ENCODE measurements at places on chromosomes 5 and 9.

DNA sequence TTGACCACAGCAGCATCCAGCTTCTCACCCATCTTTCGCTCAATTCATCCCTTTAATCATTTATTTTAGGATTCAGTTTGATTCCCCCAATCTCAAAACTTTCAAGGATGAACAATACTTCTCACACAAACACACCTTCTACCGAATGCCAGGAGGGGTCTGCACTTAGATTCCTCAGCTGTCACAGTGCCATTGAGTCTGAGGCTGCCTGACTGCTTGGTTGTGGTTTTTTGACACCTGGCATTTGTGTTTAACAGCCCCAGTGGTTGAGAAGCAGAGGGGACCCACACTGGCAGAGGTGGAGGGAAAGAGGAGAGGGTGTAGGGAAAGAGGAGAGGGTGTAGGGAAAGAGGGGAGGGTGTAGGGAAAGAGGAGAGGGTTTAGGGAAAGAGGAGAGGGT is 54.9 kb downstream of the PALM2AKAP2 start:
- no peak for DNase-seq

DNA sequence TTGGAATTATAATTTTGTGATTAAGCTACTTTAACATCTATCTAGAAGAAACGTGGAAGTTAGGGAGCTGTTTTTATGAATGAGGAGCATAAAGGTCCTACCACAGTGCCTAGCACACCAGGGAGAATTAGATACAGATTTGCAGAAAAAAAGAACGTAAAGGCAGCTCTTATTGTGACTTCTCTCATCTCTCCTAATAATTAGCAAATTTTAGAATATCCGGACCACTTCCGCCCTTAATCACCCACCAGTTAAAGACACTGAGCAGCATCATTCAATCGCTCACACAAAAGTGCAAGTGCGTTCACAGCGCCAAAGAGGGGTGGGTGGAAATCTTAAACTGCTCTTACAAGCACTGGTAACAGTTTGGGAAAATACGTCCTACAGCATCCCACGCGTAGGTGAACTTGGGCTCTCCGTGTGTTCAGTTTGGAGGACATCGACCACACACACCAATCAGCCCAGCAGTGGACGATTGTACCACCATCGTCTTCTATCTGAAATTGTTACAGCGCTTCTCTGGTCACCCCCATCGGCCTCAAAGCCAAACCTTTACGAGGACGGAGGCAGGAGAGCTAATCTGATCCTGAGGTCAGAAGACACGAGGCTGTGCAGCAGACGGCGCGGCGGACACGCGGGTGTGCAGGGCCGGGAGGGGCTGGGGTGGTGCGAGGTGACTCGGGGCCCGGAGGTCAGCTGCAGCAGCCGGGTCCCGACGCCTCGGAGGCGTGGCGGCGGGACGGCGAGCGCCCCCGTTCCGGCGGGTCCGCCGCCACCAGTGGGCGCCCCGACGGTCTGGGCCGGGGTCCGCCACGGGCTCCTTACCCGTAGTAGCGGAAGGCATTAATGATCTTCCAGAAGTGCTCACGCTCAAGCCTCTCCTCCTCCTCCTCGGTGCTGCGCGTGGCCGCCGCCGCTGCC is 646 bp downstream of the CARNMT1 start:
- DNase-seq, result peak; percentile 30

GRCh38 chr9:119184265-119184936 is 184.8 kb downstream of the BRINP1 start:
- DNase-seq, result no peak

- no peak for DNase-seq
Measured at GRCh38 chr9:116763770-116764169, 76.7 kb downstream of the TRIM32 start.

DNA sequence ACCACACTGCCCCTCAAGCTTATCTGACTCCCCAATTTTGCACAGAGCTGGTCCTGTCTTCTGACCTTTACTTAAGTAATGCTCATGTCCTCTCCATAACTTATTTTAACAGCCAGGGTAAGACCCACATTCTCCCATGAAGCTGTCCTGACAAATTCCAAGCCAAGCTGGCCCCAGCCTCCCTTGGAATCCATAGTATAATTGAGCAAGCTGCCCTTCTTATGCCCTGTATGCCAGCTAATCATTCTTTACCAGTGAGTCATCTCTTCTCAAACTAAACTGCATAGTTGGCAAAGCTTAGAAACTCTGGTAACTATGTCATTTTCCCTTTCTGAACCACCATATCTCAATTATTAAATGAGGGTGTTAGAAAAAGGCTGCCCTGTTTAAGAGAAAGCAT is 92.4 kb downstream of the NFIB start:
- DNase-seq, result peak; percentile 65

DNA sequence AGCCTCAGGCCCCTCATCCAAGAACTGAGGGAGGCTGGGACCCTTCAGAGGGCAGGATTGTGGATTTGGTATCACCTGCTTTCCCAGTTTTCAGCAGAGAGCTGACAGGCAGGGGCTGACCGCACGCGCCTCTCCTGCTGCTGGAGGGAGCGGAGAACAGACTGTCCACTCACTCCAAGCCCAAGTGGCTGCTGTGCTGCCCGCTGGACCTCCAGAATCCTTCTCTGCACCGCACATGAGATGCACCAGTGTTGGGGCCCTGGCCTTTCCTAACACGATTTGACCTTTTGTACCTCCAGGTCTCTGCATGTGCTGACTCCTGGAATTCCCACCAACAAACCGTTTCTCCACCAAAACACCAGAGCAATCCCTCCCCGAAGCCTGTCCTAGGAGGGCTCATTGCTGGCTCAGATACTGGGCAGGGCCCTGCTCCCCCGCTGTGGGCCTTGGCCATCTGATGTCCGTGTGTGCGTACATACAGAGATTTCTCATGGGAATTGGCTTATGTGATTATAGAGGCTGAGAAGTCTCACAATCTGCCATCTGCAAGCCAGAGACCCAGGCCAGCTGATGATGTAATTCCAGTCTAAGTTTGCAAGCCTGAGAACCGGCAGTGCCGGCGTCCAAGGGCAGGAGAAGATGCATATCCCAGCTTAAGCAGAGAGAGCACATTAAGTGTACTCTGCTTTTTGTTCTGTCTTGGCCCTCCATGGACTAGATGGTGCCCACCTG is 141.7 kb downstream of the GADD45G start:
- DNase-seq, result no peak

GRCh38 chr9:135840539-135840938 is 66.8 kb downstream of the CAMSAP1 start:
- no peak for DNase-seq

- DNase-seq, result peak; percentile 71
Measured at GRCh38 chr5:142012792-142013388, at the start of gene GNPDA1. Gene GNPDA1 (minus strand): TSS chr5:142013027. CDS start chr5:142012035, 992 bp downstream.

DNA sequence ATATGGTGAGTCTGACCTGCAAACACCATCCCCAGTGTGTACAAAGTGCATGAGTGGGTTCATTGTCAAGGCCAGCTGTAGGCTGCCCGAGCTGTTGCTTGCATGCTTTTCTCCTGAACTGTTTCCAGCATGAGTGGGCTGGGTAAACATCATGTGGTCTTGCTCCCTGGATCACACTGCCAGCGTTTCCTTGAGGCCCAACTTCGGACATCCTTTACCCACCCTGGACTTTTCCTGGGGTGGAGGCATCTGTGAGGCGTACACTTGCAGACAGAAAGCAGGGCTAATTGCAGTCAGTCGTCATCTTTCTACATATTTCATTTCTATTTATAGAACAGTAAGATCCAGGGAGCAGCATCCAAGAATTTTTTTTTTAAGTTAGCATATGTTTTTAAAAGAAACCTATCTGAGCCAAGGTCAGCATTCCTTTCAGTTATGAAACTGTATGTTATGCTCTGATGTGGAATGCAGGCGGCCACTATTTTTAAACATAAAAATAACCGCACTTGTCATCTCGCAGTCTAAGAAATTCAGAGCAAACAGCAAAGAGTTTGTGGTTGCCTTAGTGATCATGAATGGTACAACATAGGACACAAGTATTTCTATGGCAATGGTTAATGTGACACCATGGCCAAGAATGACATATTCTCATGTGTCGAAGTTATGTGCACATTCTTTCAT is 106.5 kb upstream of the DMRT1 start:
- no peak for DNase-seq

DNA sequence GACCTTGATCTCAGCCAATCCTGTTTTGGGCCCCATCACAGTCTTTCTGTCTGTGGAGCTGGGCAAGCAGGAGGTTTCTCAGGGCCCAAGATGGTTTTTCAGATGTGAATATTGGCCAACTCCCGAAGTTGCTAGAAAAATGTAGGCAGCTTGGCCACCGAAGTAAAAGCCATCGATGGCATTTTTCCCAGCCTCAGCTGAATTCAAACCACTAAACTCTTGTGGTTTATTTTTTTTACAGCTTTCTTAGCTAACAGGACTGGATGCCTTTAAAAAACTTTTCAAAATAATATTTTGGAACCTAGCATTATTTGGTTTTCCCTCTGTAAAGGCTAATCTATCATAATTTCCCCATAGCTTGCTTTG is 102.5 kb upstream of the ERCC6L2 start:
- no peak for DNase-seq

DNA sequence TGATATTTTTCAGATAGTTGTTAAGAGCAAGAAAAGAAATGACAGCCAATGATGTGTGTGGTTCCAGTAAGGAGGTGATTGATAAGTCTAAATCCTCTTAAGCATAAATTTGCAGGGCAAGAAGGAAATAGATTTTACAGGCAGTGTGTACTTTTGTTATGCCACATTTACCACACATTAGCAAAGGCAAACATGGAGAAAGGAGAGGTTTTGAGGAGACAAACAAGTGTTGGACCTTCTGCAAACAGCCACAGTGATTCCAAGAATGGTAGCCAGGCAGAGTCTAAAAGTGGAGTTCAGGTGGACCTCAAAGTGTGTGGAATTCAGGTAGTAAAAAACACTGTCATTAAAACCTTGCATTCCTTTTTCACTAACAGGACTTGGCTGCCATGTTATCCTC is 295.9 kb upstream of the ITGA1 start:
- no peak for DNase-seq

DNA sequence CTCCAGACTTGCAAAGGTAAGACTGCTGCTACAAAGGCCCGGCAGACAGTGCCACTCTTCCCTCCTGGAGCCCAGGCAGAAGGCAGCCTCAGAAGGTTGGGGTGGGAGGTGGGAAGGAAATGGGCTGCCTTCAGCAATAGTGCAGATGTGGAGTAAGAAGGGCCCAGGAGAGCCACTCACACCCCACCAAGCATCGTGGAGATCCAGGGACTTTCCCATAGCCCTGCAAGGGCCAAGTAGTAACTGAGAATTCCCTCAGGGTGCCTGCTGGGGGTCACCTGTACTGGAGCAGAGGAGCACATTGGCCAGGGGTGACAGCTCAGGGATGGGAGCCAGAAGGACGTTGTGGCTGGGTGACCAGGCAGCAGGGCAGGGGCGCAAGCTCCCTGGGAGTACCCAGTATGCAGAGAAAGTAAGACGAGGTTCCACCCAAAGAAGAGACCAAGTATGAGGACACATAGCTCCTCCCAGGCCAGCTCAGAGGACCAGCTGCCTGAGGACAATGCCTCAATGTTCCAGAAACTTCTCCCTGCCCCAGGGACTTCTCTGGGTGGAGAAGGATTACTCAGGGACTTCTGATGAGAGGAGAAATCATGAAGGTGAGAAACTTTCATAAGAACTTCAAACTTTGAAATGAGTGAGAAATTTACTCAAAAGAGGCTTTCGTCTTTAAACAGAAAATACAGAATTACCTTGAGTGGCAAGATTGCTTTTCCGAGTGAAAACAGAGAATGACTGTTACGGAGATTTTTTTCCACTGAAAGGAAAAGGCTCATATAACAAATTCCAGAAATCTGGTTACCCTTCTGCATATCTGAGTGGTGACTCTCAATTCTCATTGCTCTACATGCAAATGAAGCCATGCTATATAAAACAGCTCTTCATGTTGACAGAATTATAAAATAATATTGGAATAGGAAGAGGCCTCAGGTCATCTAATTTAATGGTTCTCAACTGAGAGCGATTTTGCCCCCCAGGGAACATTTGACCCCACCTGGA is 87.9 kb upstream of the TRIO start:
- no peak for DNase-seq

DNA sequence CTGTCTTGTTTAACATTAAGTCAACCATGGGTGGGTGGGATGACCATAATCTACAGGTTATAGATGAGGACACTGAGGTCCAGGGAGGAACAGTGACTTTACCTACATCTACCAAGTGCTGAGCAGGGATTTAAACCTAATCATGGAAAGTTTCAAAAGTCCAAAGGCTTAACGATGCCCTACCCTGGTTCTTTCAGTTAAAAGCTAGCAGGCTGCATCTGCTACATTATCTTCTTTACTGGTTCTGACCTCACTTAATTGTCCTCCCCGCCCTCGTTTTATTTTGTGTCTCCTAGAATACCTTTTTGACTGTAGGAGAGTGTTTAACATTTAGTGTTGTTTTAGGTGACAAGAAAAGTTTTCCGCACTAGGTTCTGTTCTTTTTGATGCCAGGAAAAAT is 735.2 kb downstream of the TLR4 start:
- no peak for DNase-seq

GRCh38 chr5:28143519-28143918 is 1105.1 kb upstream of the CDH9 start:
- DNase-seq, result no peak

GRCh38 chr5:103808464-103809106 is 246.0 kb upstream of the NUDT12 start:
- peak; percentile 64 for DNase-seq
